ENCODE measurements at places on chromosomes 4 and X. TPM values are rescaled to one million over a fixed set of nuclear protein-coding genes. Genes with fewer than 3 reads are reported as not detected.

GRCh38 chr4:78652282-78652876, 100.8 kb downstream of the ANXA3 start:
- no peak for DNase-seq

DNA sequence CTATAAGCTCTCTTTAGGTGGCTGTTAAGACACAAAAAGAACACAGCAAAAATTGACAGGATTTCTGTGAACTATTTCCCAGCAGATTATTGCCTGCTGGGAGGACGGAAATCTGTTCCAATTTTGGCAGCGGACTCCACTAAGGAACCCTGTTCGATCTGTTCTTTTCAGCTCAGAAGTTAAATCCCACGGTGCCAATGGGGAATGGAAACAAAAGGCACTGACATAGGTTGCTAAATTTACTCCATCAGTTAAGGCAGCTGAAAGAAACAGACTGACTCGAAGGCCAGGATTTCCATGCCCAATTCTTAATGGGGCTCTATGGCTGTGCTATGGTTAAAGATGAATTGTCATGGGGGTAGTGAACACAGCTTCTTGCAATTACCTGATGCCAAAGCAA, 126.5 kb upstream of the HPGD start:
- DNase-seq, result no peak

- no peak for DNase-seq
These were observed 795.0 kb downstream of the CCSER1 start for GRCh38 chr4:90922174-90922573.

GRCh38 chr4:71713611-71714203, 70.2 kb downstream of the GC start:
- no peak for DNase-seq

The PDE6B gene
- 15.1 TPM for total RNA-seq

GRCh38 chr4:115850799-115851509, 737.5 kb upstream of the NDST4 start:
- no peak for DNase-seq

- DNase-seq, result no peak
These were observed at the start of gene PSAPL1 for GRCh38 chr4:7434766-7435150. Gene PSAPL1 (minus strand): TSS chr4:7434930. CDS start chr4:7434879, 51 bp downstream.

DNA sequence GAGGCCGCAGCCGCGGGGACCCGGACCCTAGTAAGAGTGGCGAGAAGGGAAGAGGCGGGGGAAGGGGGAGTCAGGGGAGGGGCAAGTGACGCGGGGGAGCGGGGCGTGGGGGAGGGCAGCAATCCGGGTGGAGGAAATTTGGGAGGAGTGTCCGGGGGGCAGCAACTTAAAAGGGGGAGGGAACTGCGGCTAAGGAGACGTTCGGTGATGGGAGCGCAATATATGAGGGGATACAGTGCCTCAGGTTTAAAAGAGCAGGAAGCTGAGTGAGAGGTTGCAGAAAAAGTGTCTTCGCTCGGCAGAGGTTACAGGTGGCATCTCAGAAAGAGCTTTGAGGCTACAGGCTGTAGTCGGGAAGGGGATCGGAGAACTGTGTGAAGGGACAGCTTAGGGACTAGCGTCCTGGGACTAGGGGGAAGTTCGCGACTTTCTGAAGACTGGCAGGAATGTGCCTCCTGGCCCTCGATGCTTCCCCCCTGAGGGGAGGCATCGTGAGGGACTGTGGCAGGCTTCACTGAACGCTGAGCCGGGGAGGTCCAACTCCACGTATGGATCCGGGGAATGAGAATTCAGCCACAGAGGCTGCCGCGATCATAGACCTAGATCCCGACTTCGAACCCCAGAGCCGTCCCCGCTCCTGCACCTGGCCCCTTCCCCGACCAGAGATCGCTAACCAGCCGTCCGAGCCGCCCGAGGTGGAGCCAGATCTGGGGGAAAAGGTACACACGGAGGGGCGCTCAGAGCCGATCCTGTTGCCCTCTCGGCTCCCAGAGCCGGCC, 519 bp downstream of the FOXO4 start:
- no peak for DNase-seq

DNA sequence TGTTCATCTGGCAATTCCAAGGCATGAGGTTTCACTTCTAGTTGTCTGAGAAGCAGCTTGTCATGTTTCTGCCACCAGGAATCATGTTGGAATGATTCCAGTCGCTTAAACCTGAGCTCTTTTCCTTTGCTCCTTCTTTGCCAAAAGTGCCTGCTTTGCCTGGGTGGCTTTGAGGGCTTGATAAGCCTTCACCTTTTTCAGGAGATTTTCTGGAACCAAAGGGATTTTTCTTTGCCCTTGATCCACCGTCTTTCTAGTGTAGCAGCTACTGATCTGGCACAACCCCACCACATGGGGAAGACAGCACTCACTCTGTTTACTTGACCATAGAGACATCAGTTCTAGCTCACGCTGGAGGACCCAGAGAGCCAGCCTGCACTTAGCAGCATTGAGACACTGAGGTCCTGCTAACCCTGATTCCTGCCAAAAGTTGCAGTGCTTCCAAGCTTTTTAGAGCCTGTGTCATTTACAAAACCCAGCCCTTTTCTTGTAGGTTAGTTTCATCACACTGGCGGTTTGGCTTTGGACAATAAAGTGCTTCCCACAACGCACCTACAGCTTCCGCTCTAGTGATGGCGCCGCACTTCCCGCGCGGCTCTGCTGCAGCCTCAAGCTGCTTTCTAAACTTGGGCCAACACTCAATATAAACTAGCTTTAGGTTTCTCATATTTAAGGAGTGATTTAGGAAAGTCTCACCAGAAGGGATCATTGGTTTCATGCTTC, 7.3 kb upstream of the CCNI start:
- DNase-seq, result no peak

- DNase-seq, result no peak
These were observed 65.3 kb downstream of the TENT5D start for GRCh38 chrX:80485543-80485942.

GRCh38 chr4:158835226-158836001, 66.6 kb downstream of the FNIP2 start:
- no peak for DNase-seq

- peak; percentile 56 for DNase-seq
These were observed 42.9 kb upstream of the INTS6L start for GRCh38 chrX:135477576-135477975.

DNA sequence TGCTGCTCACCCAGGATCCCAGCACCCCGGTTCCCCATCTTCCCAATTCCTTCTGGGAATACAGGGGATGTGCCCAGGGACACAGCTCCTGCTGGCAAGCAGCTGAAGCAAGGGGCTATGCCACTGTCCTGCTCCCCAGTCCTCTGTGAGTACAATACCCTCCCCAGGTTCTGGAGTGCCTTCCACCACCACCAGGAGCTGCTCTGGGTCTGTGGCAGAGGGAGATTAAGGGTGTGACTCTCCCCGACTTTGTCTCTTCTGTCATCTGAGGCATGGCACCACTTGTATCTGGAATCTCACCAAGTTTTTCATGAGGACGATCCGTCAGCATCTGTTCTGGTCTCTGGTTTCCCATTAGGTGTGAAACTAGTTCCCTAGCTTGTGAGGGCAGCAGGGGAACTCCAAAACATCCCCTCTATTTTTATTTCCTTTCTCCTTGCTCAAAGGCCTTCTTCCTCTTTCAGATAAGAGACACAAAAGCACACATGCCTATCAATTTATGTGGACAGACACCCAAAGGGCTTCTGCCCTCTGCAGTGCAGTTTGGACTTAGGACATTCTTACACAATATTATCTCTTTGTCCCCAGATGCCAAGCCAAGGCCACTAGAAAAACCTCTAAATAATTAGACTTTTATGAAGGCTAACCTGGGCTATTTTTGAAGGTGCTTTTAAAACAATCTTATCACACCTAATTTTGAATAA, 26.8 kb downstream of the MGST2 start:
- no peak for DNase-seq

DNA sequence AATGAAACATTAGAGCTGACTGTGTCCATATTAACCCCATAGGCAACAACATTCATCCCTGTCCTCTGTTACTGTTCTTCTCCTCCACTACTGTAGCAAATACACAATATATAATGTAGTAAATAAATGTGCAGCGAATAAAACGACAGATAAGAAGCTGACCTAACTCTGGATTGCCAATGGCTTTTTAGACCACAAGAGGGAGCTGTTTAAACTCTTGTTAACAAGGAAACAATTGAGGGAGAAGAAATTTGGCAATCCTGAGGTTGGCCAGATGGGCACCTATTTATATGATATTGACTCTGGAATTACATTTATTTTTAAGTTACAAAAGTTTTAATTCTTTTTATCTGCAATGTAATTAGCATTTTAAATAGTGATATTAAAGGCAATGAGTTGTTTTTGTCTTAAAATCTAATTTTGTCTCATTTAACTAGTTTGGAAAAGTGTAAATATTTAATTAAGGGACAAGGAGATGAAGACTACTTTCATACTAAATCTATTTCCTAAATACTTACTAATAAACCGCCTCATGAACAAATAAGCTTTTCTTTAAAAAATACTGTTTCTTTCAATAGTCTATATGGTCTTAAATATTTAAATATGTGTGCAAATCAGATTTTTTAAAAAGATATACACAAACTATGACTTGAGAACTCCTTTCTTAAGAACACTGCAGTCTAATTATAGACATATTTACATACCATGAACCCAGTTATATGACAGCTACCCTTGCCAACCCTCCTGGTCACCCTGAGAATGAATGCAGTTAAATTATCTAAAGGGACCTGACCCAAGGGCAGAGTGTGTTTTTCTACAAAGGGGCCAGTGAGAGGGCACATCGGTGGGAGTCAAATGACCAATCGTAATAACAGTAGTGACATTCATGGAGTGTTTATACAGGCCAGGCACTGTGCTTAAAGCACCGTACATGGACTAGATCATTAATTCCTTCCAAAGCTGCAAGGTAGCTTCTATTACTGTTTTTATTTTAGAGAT, 52.9 kb upstream of the HPF1 start:
- peak; percentile 54 for DNase-seq

The ALB gene
- 11.9 TPM for total RNA-seq

Measured in ureter (tissue), 1 donor.